K562 (cell line): ENCODE measurements at places on chromosomes 12 and 14. TPM values are rescaled to one million over a fixed set of nuclear protein-coding genes. Genes with fewer than 3 reads are reported as not detected.

The PTPN6 gene
- total RNA-seq = 4.1 and 6.4 TPM in 2 replicates

The CMKLR1 gene
- 0.20 and 0.29 TPM in 2 replicates for total RNA-seq

The DPPA3 gene
- not detected in 2 replicates for total RNA-seq

GRCh38 chr12:6494258-6494743 lies 399 bp downstream of the NCAPD2 start:
- peak overlapping the region; percentile 86 for H3K27ac ChIP-seq
- no peaks in the 10 kb centered on the region for H3K27me3 ChIP-seq
- H3K4me1 ChIP-seq = peaks cover 15% of the 10 kb centered on the region; the same call in 2 of the 3 replicates
- peak overlapping the region; percentile 50 for H3K4me3 ChIP-seq
- DNase-seq = no peak

The TRHDE gene
- 0.09 and 0.16 TPM in 2 replicates for total RNA-seq

The KRT6A gene
- not detected in 2 replicates for total RNA-seq
